Activated T-helper 2 cell treated with anti-CD3 and anti-CD28 coated beads, Interferon-gamma antibody, Interleukin-2, Interleukin-4, amounts not matched to agents 10 μg/mL and 5 μg/mL and 100 μg/mL, durations not matched to agents 14 hours and 24 hours and 36 hours (primary cell): ENCODE measurements at places on chromosomes 3 and 15.

- DNase-seq = no peak
Observed at GRCh38 chr15:33584797-33585196, 274.0 kb downstream of the RYR3 start.

- DNase-seq = no peak
Observed at GRCh38 chr15:85595804-85596536, 198.8 kb downstream of the KLHL25 start.

DNA sequence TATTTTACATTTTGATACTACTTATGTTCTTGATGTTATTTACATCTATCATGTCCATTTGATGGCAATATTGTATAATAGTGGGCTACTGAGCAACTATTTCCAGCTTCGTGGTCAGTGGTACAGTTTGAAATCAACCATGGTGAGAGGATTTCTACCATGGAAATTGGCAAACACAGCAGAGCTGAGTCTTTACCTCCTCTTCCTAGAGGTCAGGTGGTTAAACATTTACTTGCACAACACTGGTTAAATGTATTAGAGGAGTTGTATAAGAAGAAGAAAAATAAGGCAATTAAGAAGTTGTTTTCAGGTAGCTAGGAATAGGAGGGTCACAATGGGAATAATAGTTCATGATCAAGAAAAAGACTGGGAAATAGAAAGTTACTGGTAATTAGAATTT is 7.2 kb upstream of the PPM1L start:
- no peak for DNase-seq

- no peak for DNase-seq
Observed at GRCh38 chr3:76888856-76889255, 151.0 kb upstream of the ROBO2 start.

GRCh38 chr3:23242106-23242505 is 39.0 kb downstream of the UBE2E2 start:
- no peak for DNase-seq

- no peak for DNase-seq
Observed at GRCh38 chr3:130345487-130346079, at the start of gene COL6A5. TSS of gene COL6A5 (plus strand) at chr3:130345672. CDS start at chr3:130373639, 27,967 bp downstream.

DNA sequence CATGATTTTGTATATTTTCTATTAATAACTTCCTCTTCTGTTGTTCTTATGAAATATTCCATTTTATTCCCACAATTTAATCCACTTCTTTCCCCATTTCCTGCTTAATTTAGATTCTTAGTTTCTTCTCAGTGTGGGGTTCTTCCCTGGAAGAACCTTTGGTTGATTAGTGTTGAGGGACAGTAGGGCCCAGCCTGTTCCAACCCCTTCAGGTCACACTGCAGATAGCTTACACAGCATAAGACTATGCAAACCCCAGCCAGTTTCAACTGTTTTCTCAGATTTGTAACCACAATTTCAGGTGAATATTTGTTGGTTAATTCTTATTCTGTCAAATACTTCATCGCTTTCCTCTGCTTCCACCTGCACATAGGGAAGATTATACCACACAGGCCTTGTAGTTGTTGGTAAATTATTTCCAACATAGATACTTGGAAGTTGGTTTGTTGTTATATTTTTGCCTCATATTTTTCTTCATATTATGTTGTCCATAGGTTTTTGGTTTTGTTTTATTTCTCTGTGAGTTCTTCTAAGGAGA is 34.7 kb downstream of the AADACL2 start:
- DNase-seq = no peak

- DNase-seq = no peak
Observed at GRCh38 chr15:52100807-52101442, 11.7 kb downstream of the BCL2L10 start.

GRCh38 chr3:32660634-32661033 is 24.4 kb upstream of the CNOT10 start:
- DNase-seq = no peak

DNA sequence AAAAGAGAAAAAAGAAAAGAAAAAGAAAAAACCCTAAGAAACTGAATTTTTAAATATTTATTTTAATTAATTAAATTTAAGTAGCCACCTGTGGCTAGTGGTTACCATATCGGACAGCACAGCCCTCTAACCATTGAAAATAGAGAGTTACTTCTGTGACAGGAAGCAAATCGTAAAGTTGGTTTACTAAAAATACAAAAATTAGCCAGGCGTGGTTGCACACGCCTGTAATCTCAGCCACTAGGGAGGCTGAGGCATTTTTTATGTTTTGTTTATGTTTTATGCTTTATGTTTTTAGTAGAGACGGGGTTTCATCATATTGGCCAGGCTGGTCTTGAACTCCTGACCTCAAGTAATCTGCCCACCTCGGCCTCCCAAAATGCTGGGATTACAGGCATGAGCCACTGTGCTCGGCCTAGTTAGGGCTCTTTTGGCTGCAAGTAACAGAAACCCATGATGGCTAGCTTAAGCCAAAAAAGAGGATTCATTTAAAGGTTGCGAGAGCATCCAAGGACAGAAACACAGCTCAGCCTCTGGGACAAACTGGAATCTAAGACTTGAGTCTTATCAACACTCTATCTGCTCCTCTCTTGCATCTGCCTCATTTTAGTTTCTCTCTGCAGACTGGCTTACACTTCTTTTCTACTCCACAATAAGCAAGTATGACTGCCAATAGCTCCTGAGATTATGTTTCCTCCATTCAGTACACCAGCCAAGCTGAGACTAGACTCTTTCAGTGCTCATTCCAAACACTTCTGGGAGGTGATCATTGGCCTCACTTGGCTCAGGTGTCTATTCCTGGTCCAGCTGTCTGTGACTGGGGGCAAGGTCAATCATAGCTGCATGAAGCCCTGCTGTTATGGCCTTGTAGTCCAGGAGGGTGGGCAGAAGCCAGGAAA is 6.8 kb upstream of the SKIL start:
- no peak for DNase-seq

DNA sequence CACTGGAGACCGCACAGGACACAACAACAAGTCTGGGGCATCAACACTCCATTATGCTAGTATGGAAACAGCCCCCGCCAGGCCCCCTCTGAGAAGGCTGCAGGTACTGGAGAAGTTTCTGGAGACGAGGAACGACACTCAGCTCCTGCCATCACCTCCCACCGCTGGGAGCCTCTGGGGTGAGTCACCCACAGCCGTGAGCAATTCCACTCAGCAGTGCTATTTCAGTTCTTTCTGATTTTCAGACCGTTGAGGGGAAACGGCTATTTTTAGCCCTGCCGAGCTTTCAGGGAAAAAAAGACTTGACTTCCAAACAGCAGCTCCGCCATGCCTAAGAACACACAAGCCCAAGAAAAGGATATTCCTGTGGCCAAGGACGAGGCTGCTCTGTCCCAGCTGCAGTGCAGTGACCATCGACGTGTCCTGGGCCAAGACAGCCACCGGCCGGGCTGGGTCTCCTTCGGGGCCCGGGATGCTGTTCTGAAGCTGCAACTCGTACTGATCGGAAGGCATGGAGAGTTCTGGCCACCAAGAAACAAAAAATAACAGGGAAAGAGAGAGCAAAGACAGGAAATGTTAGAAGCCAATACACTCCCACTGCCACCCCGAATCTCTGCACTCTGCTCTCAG is 40.8 kb downstream of the NUP210 start:
- DNase-seq = no peak

GRCh38 chr3:141147657-141148056 is 84.0 kb upstream of the PXYLP1 start:
- no peak for DNase-seq

DNA sequence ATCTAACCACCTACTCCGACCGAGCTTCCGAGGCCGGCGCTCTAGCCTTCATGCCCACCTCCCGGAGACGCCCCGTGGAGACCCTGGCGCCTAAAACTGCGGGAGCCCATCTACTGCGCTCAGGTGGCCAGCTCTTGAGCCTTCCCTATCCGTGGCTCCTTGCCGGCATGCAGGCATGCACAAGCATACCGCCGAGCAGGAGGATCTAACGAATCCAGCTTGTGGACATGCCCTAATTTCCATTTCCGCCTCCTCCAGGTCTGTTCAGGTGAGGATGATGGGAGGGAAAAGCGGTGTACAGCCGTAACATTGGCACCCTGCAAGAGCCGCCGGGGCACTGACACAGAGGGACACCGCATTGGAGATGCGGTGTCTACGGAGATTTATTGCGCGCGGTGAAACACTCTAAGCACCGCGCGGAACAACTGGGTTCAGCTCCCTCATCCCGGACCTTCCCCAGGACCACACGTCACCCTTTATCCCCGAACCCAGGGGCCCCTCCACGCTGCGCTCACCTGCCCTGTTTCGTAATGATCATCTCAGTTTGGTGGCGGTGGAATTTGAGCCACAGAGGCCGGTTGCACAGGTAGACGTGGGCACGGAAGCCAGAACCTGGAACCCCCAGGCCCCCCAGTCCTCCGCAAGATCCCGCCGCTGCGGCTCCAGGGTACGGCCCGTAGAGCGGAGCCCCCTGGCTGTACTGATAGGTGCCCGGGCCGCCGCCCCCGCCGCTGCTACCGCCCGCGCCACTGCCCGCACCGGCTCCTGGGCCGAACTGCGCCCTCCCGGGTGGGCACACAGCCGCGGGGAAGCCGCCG is 1.0 kb downstream of the EOMES start:
- no peak for DNase-seq

GRCh38 chr3:27559835-27560234 is 75.7 kb upstream of the SLC4A7 start:
- DNase-seq = no peak

DNA sequence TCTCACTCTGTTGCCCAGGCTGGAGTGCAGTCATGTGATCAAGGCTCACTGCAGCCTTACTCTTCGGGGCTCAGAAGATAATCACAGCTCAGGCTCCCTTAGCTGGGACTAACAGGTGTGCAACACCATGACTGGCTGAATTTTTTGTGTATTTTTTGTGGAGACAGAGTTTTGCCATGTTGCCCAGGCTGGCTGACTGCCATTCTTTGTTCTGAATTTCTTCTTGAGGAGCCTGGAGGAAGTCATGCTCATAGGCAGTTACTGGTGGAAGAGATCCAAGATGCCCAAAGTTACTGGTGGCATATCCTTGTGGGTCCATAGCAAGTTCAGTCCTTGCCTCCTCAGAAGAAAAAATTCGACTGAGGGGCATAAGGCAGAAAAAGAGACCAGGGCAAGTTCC is 16.6 kb upstream of the UBP1 start:
- DNase-seq = no peak

DNA sequence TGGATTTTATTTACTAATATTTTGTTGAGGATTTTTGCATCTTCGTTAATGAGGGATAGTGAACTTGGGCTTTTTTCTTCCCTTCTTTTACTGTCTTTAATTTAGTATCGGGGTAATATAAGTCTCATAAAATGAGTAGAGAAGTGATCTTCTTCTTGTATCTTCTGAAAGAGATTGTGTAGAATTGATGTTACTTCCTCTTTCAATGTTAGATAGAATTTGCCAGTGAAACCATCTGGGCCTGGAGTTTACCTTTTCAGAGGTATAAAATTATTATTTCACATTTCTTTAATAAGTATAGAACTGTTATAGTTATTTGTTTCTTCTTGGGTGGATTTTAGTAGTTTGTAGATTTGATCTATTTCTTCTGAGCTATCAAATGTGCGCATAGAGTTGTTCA is 7.8 kb downstream of the HESX1 start:
- DNase-seq = no peak

GRCh38 chr3:36943601-36944000 is 1.3 kb downstream of the TRANK1 start:
- no peak for DNase-seq

GRCh38 chr3:157257101-157257500 is 97.2 kb upstream of the CCNL1 start:
- no peak for DNase-seq
